ENCODE measurements at places on chromosomes 4 and X.

DNA sequence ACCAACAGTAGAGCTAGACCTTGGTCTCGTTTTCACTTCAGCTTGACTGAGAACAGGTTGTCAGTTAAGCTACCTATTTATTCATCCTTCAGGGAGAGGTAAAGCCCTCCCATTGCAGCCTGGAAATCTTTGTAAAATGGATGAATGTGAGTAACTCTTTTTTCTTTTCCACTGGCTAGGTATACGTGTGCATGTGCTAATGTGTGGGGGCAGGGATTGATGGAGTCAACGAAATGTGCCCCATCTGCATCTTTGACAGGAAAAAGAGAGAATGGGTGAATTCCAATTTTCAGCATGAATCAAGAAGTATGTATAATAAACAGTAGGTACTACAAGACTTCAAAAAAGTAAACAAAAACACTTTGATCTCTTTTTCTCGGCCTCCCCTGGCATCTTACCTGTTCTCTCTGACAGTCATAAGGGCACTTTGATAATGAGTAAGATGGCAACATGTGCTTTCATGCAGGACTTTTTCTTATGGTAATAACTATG is at the start of gene IL21:
Gene IL21 (minus strand): TSS at position 51 of the 492 bp plus-strand sequence. CDS start 55 bp downstream, outside the sequence.
- DNase-seq: no peak

DNA sequence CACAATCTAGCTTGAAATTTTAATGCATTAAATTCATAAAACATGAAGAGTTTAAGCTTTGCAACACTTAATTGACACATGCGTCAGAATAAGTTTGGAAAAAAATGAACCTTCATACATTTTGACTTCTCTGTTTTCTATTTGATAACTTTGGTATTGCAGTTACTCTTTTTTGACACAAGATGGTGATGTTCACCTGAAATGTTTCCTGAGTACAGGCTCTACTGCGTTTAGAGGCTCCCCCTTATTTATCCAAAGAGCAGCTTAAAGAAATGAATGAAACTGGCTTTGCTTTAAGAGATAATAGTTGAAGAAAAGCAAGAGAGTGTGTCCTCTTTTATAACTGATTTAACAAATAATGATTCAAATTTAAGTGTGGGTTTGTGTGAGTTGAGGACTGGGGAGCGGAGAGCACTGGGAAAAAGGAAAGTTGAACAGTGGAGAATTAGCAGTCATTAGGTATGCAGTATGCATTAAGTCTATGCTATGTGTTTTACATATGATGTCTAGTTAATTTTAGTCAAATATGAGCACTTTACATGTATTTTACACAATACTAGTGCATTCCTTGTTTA is 180.6 kb upstream of the NUDT6 start:
- DNase-seq: no peak

DNA sequence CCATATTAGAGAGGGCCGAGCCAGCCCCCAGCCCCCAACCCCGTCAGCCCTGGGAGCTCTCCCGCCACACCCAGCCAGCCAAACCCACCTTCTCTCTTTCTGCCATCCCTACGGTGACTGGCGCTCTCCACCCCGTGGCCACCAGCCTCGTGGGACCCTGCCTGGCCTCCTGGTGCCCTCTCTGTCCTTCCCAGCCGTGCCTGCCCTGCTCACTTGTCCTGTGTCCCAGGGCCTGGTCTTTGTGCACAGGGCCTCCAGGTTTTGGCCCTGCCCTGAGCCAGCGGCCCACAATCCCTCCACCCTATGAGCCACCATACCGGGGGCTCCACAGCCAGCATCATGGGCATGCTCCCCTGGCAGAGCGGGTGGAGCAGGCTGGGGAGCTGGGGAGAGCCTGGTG is 77.4 kb downstream of the ABLIM2 start:
- DNase-seq: no peak

- DNase-seq: no peak
Observed at GRCh38 chr4:23819041-23819511, 70.8 kb downstream of the PPARGC1A start.

GRCh38 chrX:118025226-118025625 is 91.4 kb downstream of the KLHL13 start:
- no peak for DNase-seq

DNA sequence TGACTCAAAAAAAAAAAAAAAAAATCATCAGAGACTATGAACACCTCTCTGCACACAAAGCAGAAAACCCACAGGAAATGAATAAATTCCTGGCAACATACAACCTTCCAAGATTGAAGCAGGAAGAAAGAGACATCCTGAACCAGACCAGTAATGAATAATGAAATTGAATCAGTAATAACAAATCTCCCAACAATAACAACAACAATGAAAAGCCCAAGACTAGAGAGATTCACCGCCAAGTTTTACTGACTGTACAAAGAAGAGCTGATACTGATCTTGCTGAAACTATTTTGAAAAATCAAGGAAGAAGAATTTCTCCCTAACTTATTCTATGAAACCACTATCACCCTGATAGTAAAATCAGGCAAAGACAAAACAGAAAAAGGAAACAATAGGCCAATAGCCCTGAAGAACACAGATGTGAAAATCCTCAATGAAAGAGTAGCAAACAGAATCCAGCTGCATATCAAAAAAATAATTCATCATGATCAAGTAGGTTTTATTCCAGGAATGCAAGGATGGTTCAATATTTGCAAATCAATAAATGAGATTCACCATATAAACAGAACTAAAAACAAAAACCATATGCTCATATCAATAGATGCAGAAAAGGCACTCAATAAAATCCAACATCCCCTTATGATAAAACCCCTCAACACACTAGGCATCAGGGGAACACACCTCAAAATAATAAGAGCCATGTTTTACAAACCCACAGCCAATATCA is 31.0 kb upstream of the PLK4 start:
- DNase-seq: no peak

GRCh38 chr4:184808713-184809050 is 17.1 kb downstream of the ACSL1 start:
- DNase-seq: no peak

DNA sequence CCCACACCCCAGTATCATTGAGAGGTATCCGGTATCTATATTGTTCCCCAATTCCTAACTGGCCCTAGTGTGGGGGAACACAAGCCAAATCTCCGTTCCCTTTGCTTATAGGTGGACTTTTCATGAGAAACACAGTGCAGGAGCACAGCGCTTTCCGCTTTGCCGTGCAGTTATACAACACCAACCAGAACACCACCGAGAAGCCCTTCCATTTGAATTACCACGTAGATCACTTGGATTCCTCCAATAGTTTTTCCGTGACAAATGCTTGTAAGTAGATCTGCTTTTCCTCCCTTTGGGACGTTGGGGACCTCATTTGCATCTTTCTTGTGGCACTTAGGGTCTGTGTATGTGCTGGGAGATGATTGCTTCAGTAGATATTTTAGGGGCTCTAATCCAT is 1.6 kb downstream of the GRIA3 start:
- no peak for DNase-seq

- DNase-seq: no peak
Observed at GRCh38 chrX:72146527-72146926, 14.8 kb upstream of the RTL5 start.

- DNase-seq: no peak
Observed at GRCh38 chrX:27136325-27136724, 326.8 kb downstream of the PPP4R3C start.

DNA sequence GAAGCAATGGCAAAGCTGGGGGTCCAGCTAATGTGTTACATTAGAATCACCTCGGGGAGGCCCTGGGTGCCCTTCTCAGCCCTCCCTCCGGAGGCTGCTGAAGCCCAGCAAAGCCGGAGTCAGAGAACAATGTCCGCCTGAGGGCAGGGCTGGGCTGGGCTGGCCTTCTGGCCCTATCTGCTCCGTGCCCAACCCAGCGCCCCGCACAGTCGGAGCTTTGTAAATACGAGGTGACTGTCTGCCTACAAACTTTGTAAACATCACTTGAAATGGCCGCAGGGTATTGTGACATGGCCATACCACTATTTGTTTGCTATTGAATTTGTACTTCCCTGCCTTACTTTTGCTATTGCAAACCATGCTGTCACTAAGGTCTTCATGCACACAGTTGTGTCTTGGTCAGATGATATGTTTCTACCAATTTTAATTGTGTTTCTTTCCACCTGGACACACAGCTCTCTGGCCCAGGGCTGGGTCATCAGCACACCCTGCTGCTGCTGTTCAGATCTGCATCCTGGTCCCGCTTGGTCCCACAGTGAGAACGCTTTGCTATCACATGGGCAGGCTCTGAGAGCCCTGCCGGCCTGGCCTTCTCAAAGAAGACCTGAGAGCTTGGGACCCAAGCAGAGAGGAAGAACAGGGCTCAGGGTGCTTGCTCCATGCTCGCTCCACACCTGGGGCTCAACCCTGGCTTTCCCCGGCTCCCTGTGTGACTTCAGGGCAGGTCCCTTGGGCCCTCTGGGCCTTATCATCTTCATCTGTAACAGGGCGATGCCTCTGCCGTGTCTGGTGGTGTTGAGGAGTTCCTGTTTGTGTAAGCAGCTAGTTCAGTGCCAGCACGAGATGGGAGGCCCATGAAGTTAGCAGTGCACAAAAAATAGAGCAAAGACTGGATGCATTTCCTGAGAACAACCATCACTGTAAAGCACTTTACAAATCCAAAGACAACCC is 2.3 kb downstream of the S100P start:
- no peak for DNase-seq

GRCh38 chr4:6575503-6576240 is 683 bp downstream of the MAN2B2 start:
- no peak for DNase-seq

GRCh38 chr4:113052379-113052951 is 3.0 kb downstream of the ANK2 start:
- DNase-seq: no peak

- DNase-seq: no peak
Observed at GRCh38 chr4:169210504-169211118, 60.1 kb downstream of the SH3RF1 start.

GRCh38 chr4:7055990-7056325 is 11.9 kb downstream of the GRPEL1 start:
- no peak for DNase-seq

DNA sequence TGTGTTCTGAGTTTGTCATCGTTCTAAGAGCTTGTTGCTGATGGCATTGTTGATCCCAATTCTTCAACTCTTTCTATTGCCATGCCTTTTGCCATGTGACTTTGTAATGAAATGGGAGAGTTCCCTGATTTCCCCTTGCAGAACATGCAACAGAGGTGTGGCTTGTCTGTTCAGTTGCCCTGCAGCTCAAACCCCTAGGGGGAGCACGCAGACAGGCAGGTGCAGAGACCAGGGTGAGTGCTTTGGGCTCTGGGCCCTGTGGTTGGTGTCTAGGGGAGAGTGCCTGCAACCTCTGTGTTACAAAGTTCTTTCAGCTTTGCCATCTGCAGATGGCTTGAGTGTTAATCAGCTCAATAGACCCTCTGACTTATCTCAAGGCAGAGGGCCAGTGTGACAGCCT is 332.7 kb downstream of the MID1IP1 start:
- DNase-seq: no peak

- no peak for DNase-seq
Observed at GRCh38 chr4:153728151-153728550, 31.7 kb downstream of the RNF175 start.

- DNase-seq: no peak
Observed at GRCh38 chrX:47242321-47242720, 9.5 kb downstream of the USP11 start.

DNA sequence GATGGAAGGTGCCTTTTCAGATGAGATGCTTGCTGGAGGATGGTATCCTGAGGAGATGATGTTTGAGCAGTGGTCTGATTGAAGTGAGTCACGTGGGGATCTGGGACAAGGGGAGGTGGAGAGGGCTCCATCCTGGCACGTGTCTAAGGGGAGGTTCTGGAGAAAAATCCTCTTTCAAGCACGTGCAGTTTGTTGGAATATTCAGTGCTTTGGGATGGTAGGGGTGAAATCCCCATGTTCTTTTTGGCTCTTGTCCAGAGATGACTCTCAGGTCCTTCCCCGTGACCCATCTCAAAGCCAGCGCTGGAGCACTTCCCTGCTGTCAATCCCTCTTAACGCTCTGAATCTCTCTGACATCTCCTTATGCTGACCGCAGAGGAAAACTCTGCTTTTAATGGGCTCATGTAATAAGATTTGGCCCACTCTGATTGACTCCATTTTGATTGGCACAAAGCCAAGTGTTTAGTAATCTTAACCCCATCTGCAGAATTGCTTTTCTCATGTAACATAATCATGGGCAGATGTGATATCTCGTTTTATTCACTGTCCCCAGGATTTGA is 10.8 kb upstream of the KLKB1 start:
- DNase-seq: no peak

- no peak for DNase-seq
Observed at GRCh38 chr4:78567500-78568060, 16.0 kb downstream of the ANXA3 start.

DNA sequence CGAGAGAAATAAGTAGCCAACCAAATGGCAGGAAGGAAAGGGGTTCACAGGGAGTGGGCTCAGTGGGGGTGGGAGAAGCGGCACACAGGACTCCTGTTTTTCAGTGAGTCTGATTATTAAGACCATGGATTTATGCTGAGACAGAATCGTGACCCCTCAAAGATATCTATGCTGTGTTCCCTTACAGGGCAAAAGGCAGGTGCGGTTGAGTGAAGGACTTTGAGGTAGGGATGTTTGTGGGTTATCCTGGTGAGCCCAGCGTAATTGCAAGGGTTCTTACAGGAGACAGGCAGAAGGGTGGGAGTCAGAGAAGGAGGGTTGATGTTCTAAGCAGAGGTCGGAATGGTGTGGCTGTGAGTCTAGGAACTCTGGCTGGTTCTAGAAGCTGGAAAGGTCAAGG is 73.0 kb downstream of the EVC start:
- no peak for DNase-seq

- no peak for DNase-seq
Observed at GRCh38 chrX:110004215-110004614, 1.3 kb downstream of the TMEM164 start.

DNA sequence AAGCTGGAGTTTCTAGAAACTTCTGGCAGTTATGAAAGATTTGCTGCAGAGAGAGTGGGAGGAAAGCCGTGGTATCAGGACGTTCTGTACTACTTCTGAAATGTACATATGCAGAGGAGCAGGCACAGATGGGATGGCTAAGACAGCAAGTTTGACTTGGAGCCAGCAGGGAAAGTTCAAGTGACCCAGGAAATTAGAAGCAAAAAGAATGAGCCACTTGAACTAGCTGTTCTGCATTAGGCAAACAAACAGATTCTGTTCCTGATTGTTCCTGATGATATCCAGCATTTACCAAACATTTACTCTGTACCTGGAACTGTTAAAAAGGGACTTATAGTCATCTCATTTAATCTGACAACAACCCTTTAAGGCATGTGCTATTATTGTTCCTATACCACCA is 41.4 kb upstream of the CXCL13 start:
- no peak for DNase-seq

GRCh38 chrX:118047446-118048186 is 69.0 kb downstream of the KLHL13 start:
- no peak for DNase-seq

GRCh38 chr4:99029852-99030251 is 34.3 kb downstream of the METAP1 start:
- no peak for DNase-seq

All from NCI-H1436 treated with DMSO at 0.1 percent for 48 hours (cell line).